ENCODE measurements at places on chromosomes 12 and 14.

DNA sequence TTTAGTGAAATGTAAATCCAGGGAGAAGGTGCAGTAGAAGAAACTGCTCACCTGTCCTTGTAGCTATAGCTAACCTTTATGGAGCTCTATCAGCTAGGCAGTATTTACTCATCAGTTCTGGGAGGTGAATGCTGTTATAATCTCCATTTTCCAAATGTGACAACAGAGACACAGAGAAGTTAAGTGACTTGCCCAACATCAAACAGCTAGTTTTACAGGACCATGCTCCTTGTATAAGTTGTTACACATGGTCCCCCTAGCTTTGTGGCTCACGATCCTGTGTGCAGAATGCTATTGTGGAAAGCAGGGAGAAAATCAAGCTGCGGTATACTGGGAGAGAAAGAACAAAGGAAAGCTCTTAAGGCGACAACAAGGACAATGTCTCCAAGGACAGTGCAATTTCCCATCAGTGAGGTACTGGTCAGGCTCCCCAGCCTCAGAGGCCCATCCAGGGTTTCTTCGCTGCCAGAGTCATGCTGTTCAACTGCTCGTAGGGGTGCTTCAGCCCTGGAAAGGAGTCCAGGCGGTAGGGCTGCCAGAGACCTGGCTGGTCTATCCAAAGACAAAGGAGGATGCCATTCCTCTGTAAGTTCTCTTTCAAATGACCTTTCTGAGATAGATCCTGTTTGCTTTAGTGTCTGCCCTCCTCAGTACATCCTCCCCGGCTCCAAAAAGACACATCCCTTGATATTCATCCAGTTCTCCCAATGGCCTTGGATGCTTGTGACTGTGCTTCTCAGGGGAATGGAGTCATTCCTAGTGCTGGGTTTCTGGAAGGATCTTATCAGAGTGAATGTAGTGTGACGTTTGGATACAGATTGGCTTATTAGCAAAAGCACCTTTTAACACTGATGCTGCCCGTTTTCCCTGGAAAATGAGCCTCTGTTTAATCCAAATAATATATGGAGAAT is 95.5 kb downstream of the ARF6 start:
- DNase-seq = no peak

DNA sequence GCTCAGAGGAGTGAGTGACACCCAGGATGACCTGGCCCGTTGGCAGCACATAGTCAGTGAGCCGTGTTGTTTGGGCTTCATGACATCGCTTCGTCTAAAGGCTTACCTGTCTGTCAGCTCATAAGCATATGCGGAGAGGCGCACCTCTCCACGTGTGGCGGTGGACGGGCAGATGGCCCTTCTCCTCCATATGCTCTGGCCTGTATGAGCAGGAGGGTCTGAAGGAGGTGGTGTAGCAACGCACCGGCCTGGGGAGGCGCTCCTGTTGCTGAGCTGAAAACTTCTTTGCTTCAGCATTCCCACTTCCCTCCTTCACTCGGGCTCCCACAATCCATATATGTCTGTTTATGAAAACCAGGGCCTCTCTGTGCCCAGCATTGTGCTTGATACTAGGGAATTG is 186.1 kb downstream of the TSPAN9 start:
- DNase-seq = no peak

GRCh38 chr12:63844391-63845341 is at the start of gene SRGAP1:
SRGAP1 (plus strand) TSS chr12:63844700; CDS start chr12:63844817, 117 bp downstream.
- DNase-seq = peak; percentile 24

- DNase-seq = no peak
These were observed 79.9 kb upstream of the BBS10 start for GRCh38 chr12:76428117-76428516.

DNA sequence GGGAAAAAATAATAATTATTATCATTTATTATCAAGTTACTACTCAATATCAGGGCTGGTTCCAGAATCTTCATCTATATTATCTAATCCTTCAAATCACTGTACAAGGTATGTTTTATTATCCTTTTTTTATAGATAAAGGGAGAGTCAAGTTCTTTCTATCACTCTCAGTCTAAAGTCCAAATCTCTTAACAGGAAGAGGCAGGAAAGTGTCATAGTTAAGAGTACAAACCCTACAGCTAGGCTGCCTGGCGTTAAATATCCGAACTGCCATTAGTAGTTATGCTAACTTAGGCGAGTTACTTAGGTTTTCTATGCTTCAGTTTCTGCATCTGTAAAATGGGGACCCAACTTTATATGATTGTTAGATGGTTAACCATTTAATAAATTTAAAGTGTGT is 99.4 kb upstream of the CCDC91 start:
- DNase-seq = no peak

GRCh38 chr12:3294481-3294911 is 196.5 kb upstream of the PRMT8 start:
- no peak for DNase-seq

GRCh38 chr12:77943466-77943865 is 112.8 kb downstream of the NAV3 start:
- no peak for DNase-seq

GRCh38 chr12:106632797-106633450 is 50.1 kb downstream of the RFX4 start:
- DNase-seq = no peak

GRCh38 chr14:20904393-20905029 is 13.3 kb downstream of the RNASE3 start:
- peak; percentile 32 for DNase-seq

DNA sequence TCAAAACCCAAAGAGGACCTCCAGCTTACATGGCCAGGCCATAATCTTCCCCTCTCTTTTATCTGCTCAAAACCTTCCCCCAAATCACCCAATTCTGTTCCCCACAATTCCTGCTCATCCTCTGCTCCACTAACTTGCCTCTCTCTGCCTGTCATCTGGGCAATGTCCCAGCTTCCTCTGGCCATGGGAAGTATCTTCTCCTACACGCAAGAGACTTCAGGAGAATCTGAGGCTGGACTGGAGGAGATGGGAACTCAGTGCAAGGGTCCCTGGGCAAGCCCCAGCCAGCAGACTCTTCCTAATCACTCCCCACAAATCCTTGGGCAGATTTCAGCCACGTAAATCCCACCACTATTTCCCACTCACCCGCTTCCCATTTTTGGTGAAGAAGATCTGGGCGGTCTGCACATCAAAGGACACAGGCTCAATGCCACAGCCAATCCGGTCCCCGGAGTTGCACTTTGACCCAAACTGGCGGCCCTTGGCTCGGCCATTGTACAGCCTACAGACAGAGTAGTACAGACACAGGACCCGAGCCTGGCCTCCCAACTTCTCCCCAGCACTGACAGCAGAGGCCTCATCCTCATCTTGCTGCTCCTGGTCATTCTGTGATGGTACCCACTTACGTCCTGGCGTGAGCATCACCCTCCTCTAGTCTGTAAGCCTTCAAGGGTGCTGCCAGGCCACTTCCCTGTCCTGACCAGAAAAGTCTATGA is 4.7 kb downstream of the SPRYD3 start:
- peak; percentile 10 for DNase-seq

GRCh38 chr12:27524839-27525753 is 1.1 kb downstream of the PPFIBP1 start:
- peak; percentile 55 for DNase-seq

DNA sequence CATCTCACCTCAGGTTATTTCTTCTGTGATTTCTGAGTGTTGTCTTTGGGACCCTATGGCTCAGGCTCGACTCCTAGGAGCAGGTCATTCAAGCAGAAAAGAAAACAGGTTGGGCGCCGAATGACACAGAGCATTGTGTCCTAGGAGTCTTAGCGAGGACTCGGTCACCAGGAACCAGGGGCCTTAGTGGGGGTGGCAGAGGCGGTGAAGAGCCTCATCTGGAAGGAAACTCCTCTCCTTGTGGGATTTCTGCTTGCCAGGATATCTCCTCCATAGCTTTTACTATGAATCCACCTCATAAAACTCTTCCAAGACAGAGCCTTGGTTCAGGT is 630 bp downstream of the PLEKHH1 start:
- DNase-seq = no peak

GRCh38 chr12:42588524-42589464 is 752 bp downstream of the PRICKLE1 start:
- DNase-seq = peak; percentile 78

GRCh38 chr12:122306407-122306806 is 40.1 kb upstream of the VPS33A start:
- peak; percentile 67 for DNase-seq

GRCh38 chr12:104439137-104439536 is 17.6 kb upstream of the CHST11 start:
- no peak for DNase-seq

- DNase-seq = no peak
These were observed 587.1 kb upstream of the ATXN7L3B start for GRCh38 chr12:73950507-73950906.

DNA sequence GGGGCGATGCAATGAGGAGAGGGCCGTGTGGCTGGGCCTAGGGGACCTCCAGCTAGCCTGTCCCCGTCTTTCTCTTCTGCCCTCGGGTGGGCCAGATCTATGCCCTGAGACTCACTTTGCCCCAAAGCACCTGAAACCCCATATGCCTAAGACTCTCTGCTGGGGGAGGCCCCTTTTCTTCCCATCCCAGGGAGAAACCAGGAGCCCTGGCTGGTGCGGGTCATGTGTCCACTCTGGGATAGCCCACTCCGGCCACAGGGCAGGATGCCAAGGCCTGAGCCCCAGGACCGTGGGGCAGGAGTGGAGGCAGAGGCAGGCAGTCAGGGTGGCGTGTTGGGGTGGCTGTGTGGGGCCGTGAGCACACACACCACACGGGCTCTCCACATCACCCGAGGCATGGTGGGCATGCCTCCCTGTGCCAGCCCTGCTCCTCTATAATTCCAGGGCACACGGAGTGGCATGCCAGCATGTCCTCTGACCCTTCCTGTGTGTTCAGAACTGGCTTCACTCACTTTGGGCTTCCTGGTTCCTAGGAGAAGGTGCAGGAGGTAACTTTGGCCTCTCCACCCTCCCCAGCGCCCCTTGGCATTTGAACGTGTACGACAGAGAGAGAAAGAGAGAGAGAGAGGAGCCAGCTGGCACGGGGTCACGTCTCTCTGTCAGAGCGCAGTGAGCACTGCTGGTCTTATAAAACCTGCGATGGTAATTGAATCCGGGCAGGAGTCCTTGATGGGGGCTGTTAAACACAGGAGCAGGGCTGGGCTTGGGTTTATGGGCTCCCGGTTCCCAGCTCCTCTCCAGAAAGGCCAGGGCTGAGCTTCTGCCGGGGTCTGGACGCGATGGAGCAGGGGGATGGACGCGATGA is 144.2 kb downstream of the KIF26A start:
- DNase-seq = no peak

GRCh38 chr14:103206023-103206481 is 82.8 kb downstream of the TNFAIP2 start:
- peak; percentile 44 for DNase-seq

GRCh38 chr14:92105893-92106142 is 564 bp downstream of the ATXN3 start:
- no peak for DNase-seq

- DNase-seq = no peak
These were observed 208.0 kb downstream of the SPTSSA start for GRCh38 chr14:34254031-34254430.

- peak; percentile 95 for DNase-seq
These were observed at the start of gene DCAF5 for GRCh38 chr14:69152902-69153151. DCAF5 (minus strand) TSS chr14:69153119; CDS start chr14:69152978, 141 bp downstream.

DNA sequence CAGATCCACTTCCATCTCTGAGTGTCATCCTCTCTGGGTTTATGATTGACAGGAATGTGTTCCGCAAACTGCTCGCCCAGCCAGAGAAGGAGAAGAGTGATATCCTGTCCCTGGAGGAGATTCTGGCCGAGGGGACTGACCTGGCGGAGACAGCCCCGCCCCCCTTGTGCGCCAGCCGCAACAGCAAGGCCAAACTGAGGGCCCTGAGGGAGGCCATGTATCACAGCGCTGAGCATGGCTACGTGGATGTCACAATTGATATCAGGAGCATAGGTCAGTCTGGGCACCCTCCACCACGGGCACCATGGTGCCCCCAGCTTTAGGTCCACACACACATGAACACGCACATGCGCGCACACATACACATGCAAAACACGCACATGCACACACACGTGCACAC is 67.5 kb upstream of the PWP1 start:
- no peak for DNase-seq

DNA sequence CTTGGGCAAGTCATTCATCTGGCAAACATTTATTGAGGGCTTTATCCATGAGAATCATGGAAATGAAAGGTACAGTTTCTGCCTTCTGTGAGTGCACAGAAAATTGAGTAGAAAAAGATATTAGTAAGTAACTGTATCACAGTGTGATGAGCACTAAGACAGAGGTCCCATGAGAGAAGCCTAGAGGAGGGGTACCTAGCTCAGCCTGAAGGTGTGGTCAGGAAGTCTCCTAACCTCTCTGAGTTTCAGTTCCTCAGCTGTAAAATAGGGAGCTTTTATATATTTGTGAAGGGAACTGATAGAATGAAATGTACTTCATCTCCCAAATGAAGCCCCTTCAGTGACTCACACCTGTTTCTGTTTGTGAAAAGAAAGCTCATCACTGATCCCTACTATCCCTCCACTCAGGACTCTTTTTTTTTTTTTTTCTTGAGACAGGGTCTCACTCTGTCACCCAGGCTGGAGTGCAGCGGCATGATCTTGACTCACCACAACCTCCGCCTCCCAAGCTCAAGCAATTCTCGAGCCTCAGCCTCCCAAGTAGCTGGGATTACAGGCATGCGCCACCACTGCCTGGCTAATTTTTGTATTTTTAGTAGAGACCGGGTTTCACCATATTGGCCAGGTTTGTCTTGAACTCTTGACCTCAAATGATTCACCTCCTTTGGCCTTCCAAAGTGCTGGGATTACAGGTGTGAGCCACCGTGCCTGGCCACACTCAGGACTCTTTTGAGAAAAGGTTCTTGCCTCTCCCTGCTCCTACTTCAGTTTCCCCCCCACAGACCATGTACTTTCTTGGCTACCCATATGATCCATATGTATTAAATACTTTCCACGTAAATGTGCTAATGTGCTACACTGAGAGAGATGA is 93.7 kb upstream of the FUT8 start:
- no peak for DNase-seq

DNA sequence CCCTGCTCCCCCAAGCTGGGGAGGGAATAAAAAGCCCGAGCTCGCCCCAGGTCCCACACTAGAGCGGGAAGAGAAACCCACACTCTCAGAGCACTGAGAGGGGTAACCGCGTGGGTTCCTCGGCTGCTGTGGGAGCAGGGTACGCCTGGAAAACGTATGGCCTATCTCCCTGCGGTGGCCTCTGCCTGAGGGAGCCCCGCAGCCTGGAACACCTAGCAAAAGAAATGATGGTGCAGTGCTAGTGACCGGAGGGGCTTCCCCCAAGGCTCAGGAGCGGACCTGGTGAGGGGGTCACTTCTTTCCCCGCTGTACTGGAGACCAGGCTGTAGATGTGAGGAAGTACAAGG is 2.5 kb upstream of the OR4N2 start:
- DNase-seq = no peak
